Cortex of kidney (tissue), 1 donor: ENCODE measurements at places on chromosomes 1 and 21.

DNA sequence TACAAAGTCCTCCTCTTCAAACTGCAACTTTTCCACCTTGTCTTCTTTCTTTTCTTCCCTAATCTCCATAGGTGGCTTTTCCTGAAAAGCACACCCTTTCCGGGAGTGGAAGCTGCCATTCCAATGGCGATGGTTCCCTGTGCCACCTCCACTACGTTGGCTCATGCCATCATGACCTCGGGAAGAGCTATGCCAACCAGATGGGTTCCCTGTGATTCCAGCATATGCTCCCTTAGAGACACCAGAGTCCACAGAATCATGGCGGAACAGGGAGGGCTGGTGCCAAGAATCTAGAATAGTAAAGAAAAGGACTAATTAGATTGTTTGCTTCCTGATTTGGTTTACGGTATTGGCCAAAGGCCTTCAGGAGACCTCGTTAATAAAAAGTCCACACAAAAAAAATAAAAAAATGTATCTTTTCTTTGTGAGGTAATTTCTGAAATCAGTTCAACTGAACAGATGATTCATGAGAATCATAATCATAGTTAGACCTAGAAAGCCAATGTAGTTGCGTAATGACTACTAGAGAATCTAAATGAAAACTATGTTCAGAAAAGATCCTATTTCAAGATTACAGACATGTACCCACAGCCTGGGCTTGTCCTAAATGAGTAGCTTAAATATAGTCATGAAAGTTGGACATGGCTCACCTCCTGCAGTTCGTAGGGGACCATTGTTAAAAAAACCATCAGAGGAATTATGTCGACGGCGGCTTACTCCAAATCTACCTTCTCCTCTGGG lies 30.9 kb upstream of the CCDC17 start:
- no peak for DNase-seq

DNA sequence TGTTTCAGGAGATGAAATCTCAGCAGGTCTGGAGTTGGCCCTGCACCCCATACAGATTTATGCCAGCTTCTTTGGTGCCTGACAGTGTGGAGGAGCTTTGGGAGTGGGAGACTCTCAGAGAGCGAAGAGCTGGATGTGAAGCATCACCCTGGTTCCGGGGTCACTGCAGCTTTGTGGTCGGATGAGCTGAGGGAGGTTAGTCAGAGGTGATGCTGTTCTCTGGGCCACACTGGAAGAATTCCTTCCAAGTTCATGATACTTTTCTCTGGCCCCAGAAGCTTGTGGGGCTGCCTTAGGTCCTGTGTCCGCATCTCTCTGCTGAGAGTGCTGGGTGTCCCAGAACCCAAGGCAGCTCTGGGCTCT lies 467.8 kb downstream of the CAMTA1 start:
- no peak for DNase-seq

DNA sequence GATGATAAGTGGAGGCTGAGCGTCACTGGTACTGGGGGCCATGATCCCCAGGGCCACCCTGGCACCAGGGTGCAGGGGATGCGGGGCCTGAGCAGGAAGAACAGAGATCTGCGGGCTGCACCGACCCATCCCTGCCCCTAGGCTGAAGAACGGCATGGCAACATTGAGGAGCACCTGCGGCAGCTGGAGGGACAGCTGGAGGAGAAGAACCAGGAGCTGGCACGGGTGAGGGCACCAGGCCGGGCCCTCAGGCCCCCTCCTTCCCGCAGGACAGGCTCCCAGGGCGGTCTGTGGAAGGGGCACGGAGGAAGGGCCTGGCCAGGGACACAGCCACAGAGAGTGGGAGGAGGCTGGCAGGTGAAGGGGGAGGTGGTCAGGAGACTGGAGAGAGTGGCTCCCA lies 21.8 kb downstream of the PPFIA4 start:
- no peak for DNase-seq

DNA sequence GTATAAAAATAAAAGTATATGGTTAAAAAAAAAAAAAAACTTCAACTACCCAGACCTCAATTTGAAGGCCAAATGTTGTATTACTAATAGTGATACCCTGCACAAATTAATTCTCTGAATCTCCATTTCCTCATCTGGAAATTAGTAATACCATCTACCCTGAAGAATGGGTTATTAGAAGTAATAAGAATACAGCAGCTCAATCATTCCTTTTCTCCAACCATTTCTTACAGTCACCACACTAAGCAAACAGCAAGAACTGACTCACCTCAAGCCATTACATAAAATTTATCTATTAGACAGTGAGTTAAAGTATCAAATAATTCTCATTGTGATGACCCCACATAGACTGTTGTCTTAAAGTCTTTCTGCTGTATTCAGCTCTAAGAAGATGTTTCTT lies 39.6 kb downstream of the RERE start:
- DNase-seq = no peak

GRCh38 chr1:91374086-91374485 lies 30.6 kb downstream of the HFM1 start:
- DNase-seq = no peak

DNA sequence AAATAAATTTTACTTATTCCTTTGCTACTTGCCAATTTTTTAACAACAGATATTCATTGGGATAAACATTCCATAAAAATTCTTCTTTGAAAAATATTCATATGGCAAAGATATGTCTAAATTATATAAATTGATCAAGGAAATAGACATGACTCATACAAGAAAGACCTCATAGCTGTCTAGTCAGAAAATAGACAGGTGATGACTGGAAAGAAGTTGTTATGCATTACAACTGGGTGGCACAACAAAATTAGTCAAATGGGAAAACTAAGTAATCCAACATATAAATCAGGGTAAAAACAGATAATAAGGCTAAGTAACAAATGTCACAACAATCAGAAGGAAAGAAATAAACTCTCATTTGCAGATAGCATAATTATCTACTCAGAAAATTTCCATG lies 92.0 kb downstream of the USH2A start:
- no peak for DNase-seq

GRCh38 chr1:160437432-160438316 lies 37.3 kb downstream of the VANGL2 start:
- no peak for DNase-seq

DNA sequence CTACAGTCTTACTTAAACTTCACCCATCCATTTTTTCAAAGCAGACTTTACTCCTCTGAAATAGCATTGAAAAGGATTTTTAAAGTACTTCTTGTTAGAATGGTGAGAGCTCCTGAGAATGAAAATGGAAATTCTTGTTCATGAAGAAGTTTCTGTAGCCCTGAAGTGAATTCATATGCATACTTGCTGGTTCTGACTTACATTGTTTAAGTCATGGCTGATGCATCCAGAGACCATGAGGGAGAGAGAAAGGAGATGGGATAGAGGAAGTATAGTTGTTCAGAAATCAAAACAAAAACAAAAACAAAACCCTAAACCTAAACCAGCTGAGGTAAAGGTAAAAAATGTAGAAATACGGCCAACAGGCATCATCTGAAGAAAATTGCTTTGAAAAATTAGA lies 27.1 kb upstream of the SAMSN1 start:
- no peak for DNase-seq

DNA sequence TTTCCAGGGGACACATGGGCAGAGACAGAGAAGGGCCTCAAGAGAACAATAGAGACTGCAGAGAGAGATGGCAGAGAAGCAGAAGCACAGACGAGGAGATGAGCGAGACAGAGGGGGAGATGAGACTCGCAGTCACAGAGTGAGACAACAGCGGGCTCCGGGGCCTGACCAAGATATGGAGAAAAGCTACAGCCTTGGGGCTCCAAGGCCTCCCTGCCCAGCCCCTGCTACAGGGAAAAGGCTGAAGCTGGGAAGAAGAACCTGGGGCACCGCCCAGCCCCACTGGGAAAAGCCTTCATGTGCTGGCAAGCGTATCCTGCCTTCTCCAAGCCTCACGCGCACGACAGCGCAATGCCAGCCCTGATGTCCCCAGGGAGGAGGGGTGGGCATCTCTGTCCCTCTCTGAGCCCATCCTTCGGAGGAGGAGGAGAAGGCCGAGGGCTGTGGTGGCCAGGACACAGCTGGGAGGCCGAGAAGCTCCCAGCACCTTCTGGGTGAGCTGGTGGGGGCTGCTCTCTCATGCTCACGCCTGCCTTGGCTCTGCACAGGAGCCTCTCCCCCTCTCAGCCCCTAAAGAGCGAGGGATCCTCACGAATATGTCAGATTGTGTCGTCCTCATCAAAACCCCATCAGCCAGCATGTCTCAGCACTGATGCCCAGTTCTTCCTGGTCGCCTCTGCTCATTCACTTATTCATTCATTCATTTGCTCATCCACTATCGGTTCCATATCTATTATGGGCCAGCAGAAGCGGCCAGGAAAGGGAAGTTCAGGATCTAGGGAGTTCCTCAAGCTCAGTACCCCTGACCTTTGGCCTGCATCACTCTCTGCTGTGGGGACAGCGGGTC lies 56.6 kb downstream of the ACOT7 start:
- no peak for DNase-seq

DNA sequence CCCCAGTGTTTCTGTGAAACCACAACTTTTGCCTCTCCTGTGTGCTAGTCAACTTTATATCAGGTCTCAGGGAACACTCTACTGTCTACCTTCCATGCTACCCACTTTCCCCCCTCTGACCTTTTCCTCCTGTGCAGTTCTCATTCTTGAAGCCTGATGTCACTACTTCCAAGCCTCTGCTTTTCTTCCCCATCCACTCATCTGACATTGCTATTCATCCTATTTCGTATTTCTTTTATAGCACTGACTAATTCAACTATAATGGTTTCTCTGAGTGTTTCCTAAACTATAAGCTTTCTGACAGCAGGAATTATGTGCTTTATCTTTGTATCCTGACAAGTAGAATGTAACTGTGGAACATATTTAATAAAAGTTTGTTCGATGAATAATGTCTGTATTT lies 18.2 kb upstream of the DPH5 start:
- no peak for DNase-seq

DNA sequence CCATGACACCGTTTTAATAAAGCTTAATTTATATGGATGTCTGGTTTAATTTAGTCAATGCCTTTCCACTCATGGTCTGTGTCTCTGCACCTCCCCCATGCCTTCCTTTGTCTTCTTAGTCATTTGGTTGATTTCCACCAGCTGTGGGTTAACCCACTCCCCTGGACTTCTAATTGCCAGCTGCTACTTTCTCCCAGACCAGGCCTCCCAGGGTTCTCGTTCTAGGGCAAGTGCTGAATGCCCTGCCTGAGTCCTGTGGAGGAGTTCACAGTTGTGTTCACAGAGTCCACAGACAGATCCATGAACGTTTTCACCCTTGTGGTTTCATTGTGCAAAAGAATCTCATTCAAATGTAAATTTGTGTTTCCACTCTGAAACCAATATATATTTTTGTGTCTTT lies 243.4 kb downstream of the NUF2 start:
- DNase-seq = no peak

- DNase-seq = no peak
These were observed 217.5 kb upstream of the PLXNA2 start for GRCh38 chr1:208461680-208462079.

DNA sequence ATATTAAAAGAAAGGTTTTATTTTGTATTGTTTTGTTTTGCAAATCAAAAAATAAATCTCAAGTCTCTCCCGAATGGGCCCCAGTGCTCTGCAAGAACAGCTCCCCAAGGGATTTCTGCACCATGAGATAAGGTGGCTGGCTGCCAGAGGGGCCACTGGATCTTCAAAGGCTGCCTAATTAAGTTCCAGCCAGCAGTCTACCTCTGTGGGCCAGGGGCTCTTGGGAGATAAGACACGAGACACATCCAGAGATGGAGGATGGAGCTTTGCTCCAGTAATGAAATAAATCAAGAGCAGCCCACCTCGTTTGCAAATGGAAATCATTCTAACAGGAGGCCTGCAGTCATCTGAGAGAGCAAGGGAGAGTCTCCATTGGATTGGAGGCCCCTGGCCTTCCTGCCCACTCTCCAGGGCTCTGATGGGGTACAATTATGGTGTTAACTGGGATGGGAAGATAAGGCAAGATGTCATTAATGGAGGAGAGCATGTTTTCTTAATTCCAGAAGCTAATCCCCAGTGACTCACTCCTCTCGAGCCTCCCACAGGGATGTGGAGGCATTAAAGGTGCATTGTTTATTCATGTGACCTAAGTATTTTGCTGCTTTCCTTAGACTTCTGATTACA lies 155.2 kb upstream of the KAZN start:
- DNase-seq = no peak

GRCh38 chr1:33176362-33176850 lies 5.4 kb downstream of the TRIM62 start:
- DNase-seq = no peak

GRCh38 chr1:36366091-36366661 lies 19.5 kb downstream of the STK40 start:
- no peak for DNase-seq

GRCh38 chr21:35586305-35586704 lies 474.0 kb downstream of the SETD4 start:
- no peak for DNase-seq

DNA sequence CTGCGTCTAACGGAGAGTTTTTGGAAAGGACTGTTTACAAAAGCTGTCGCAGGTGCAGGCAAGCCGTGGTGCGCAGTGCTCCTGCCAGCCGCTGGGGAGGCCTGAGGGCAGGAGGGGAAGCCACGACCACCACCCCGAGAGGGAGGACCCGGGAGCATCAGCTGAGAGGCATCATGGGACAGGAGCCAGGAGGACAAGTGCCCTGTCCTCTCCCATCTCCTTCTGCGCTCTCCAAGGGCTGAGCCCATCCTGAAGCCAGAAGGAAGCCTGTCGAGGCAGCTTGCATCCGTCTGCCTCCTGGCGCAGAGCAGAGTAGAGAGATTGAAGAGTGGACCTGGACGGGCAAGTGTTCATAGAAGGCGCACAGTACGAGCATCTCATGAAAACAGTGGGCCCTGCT lies 310.9 kb downstream of the KIF26B start:
- no peak for DNase-seq

DNA sequence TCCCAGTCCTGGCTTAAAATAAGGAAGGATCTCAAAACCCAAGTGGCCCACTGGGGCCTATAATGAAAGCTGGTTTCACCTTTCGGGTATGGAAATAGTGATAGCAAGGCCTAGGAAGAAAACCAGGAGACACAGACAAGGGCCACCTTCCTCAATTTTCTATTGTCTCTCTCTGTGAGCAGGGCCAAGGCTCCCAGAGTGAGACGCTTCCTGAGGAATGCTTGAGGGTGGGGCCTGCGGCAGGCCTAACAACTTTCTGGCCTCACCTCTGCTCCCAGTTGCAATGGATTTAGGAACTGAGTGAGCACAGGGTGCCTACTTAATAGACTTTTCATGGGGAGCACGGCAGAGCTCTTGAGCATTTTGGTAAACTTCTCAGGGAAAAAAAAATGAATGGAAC lies 300.9 kb downstream of the ASTN1 start:
- no peak for DNase-seq

GRCh38 chr1:210525716-210526454 lies 197.2 kb downstream of the HHAT start:
- no peak for DNase-seq

- no peak for DNase-seq
These were observed 478.9 kb downstream of the DPYD start for GRCh38 chr1:97441966-97442365.

DNA sequence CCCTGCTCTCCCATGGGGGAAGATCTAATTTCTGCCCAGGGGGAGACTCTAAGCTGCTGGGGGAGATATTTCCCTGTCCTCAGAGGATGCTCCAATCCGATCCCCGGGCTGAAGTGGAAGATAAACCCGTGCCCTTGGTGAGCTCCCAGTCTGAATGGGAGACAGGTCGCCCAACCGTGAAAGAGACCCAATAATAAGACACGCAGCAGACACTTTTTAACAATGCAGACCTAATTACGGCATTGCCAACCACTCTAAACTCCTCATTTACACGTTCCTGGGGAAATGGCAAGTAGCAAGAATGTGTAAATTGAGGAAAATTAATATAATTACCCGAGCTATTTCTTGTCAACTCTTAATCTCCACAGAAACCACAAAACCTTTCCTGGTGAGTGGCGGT lies 48.7 kb upstream of the ACTL8 start:
- no peak for DNase-seq

- DNase-seq = no peak
These were observed 50.8 kb upstream of the ZNF326 start for GRCh38 chr1:89943846-89944781.
